ENCODE measurements at places on chromosomes 5 and 9.
A peak's percentile ranks its signal among the peaks of the same experiment; 100 is the strongest.

DNA sequence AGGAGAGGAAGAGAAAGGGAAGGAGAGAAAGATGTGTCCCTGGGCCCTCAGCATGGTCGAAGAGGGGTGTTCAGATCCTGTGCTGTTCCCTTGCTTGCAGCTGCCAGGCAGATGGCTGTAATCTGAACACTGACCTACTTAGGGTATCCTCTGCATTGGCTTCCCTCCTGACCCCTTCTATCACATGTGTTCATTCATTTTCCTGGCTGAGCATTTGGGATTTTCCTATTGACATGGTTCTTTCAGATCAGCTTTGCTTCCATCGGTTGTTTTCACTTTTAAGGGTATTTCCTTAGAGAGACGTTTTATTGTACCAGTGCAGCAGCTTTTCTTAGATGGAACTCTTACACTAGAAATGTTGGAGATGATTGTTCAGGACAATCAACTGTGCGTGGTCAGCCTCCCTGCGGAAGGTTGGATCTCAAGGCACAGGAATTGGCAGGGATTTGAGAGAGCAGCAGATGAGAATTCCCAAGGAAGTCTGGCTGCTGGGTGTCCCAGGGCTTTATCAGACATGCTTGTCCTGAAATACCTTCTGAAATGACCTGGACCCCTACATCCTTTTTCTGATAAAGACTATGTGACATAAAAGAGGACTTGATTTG, 26.0 kb downstream of the ACTBL2 start:
- no peak for DNase-seq

DNA sequence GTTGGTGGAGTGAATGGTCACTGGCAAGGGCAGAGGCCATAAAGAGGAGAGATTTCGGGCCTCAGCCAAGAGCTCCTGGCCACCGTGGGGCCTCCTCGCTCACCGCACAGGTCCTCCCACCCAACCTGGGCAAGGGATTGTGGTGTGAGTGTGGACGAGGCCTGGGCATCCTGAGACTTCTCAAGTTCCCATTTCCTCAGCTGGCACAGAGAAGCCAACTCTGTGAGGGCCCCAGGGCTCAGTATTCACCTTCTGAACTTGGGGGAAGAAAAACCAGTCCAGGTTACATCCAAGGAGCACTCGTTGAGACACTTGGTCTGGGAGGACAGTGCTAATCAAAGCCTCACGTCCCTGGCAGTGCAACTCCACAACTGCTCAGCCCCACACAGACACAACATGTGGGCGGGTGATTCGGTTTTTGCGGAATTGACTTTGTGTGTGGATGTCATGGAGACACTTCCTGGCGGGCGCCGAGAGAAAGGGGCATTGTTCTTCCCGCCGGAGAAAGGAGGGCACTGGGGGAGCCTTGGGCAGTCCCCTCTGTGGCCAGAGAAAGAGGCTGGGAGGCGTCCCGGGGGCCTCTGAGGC, 28.5 kb upstream of the NKD2 start:
- no peak for DNase-seq

GRCh38 chr9:137715321-137715720, 96.5 kb downstream of the EHMT1 start:
- DNase-seq: no peak

- DNase-seq: no peak
Measured at GRCh38 chr9:21413624-21414023, 4.7 kb downstream of the IFNA8 start.

GRCh38 chr5:133869519-133870335, 98.7 kb downstream of the C5orf15 start:
- no peak for DNase-seq

GRCh38 chr9:137811283-137811870, 66.2 kb upstream of the CACNA1B start:
- no peak for DNase-seq

GRCh38 chr9:82108941-82109340, 120.4 kb downstream of the SPATA31D1 start:
- DNase-seq: no peak

DNA sequence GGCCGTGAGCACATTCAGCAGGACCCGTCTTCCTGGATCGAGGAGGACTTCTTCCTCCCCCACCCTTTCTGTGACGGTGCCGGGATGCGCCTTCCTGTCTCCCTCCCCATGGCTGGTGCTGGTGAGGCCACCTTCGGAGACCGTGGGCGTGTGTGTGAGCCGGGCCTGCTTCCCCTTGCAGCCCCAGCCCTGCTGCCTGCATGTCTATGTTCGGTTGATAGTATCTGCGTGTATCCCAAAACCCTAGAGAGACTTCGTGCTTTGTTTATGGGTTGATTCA, 12.8 kb downstream of the CEP72 start:
- DNase-seq: no peak

DNA sequence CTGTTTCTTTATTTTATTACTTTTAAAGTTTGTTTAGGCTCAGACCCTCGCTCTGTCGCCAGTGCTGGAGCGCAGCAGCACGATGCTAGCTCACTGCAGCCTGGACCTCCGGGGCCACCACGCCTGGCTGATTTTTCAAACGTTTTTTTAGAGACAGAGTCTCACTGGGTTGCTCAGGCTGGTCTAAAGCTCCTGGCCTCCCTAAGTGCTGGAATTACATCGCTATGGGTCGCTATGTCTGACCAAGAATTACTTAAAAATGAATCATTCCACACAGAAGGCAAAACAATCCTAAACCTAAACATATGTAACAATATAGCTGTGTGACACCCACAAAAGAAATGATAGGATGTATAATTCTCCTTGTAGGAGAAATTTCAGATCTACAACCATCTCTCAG, 86.9 kb upstream of the SIMC1 start:
- no peak for DNase-seq

- peak; percentile 62 for DNase-seq
Measured at GRCh38 chr5:172713113-172713808, 57.7 kb downstream of the DUSP1 start.

- DNase-seq: no peak
Measured at GRCh38 chr5:147336876-147337275, 102.0 kb downstream of the STK32A start.

- no peak for DNase-seq
Measured at GRCh38 chr5:42216904-42217303, 206.3 kb upstream of the GHR start.

DNA sequence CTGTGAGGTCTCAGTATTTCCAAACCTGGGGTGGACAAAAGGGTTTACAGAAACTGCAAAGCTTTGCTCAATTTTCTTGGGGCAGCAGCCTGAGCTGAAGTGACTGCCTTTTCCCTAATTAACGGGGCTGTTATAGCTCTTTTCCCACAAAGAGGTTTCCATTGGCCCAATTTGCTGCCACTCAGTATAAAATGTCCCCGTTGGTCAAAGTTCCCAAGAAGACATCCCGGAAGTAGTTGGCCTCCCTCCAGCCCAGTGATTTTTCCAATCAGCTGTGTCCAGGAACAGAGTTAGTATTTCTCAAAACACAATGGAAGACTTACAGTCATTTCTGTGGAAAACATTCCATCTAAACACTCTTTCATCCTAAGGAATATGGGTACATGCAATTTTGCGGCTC, 643.6 kb downstream of the ACTL7B start:
- DNase-seq: no peak

DNA sequence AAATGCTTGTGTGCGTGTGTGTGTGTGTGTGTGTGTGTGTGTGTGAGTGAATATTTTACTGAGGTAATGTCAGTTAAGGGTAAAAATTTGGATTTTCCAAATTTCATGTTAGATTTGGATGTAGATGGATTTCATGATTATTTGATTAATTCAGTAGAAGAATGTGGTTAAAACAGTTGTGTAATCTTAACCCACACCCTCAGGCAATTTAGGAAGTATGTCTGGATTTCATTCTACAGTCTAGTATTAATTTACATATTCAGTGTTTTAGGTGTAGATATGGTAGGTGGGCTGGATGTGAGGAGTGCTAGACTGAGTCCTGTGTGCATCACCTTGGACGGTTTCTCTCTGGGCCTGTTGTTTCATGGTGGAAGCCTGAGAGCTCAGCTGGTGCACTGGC, 99.1 kb upstream of the CKMT2 start:
- no peak for DNase-seq

DNA sequence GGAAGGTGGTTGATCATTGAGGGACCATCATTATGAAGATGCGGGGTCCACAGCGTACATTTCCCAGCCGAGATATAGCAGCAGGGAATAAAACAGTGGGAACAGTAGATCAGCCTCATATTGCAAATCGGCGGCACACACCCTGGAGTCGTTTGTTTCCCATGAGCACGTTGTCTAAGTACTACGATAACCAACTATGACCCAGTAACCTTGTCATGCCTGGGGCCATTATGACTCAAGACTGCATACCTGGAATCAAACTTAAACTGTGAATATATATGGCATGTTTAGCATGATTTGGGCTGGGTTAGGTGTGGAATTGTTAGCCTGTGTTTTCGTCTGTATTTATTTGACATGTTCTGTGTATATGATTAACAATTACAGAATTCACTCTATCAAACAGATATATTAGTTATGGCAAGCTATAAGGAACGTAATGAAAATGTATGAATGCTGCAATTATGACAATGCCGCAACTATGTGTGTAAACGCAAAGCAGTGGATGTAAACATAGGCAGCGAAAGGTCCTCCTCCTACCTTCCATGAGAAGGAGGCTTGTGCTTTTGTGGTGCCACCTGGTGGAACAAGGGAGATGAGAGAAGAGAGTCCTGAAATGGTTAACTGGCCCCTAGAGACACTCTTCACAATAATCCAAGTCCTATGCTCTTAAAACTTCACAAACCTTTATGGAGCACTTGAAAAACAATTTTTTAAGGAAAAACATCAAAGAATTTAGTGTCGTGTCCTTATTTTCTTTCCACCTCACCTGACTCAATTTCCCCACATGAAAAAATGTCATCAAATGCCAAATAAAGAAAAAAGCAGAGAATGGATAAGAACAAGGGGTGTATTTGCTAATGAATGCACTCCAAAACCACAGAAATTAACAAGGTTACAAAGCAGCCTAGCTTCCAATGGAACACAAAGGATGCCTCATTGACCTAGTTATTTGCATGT, 47.1 kb downstream of the SEMA5A start:
- peak; percentile 4 for DNase-seq

DNA sequence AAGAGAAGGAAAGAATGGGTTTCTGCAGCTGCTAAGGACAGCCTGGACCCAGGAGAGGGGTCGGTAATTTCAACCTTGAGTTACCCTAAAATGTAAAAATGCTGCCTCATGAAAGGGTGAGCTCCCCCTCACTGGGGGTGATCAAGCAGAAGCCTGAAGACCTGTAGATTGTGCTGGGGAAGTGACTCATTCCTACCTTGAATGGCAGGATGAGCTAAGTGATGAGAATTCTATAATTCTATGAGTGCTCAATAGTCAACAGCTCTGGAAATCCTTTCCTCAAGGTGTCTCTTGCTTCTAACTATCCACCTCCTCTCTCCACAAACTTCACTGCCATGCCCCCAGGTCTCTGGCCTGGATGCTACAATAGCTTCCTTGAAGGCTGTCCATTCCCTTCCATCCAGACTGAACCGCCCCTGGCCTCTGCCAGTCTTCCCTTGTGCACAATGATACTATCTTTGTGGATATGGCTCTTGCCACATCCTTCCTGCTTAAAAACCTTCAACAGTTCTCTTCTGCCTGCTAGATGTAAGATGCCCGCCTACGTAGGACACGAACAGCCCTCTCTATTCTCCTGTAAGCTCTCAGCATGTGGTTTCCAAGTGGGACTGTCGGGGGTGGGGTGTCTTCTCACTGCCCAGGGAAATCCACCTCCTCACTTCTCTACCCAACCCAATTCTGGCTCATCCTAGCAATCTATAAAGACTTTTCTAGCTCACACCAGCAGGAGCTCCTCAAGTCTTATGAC, 50.6 kb downstream of the PTPN3 start:
- no peak for DNase-seq

DNA sequence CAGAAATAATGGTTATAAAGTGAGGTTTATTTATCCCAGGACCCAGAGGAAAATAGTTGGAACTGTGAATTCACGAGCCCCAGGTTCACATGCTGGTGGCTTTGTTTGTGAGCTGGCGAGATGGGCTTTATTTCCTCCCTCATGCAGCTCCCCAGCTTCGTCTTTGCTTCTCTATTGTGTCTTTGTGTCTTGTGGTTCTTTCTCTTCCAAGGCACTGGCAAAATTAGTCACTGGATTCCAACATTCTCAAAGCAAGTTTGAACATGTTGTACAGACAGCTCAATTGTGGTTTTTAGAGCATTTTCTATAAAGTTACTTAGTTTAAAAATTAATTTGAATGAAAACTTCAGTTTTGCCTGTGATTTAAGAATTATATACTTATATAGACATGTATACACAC, 7.2 kb downstream of the NDUFS6 start:
- DNase-seq: no peak

DNA sequence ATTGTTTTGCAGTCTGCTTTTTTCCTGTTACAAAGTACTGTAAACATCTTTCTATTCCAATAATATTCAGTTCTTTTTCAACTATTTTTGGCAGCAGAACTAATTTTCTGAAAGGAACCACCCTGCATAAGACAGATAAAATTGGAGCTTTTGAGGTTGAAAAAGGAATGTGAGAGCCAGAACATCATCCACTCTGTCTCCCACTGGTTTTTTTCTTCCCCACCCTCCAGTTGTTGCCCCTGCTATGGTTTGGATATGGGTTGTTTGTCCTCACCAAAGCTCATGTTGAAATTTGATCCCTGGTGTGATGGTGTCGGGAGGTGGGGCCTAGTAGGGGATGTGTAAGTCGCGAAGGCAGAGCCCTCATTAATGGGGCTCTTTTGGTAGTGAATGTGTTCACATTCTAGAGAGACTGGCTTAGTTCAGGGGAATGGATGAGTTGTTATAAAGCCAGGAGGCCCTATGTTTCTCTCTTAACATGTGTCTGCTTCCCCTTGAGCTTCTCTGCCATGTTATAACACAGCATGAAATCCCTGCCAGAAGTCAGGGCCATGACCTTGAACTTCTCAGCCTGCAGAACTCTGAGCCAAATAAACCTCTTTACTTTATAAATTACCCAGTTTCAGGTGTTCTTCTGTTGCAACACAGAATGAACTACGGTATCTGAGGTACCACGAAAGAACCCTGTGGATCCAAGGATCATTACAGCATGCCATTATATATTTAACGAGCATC, 34.8 kb upstream of the MAST4 start:
- DNase-seq: no peak

- no peak for DNase-seq
Measured at GRCh38 chr5:37568018-37568753, 189.1 kb downstream of the WDR70 start.

GRCh38 chr9:71245651-71246050, 124.2 kb upstream of the TRPM3 start:
- no peak for DNase-seq

- DNase-seq: no peak
Measured at GRCh38 chr5:74426506-74426905, 214.0 kb downstream of the ENC1 start.

DNA sequence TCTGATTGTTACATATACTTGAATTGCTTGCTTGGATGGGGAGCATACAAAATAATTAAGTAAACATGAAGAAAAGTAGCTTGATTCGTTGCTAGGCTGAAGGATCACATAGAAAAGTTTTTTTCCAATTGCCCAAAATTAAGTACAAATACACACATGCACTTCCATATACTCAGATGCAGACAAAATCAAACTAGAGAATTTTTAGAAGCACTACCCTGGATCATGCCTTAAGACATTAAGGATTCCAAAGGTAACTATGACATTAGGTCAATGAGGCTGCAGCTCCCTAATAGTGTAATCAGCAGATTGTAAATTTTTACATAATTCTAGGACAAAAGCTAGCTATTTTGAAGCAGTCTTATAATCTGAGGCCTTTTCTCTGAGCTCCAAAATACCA, 216.9 kb upstream of the TMEM161B start:
- DNase-seq: no peak

GRCh38 chr9:72043576-72043975, 16.8 kb downstream of the C9orf57 start:
- DNase-seq: no peak

GRCh38 chr5:16588434-16589214, 28.2 kb downstream of the RETREG1 start:
- no peak for DNase-seq

Data from hematopoietic multipotent progenitor cell (in vitro differentiated cells).